Spleen (tissue), 13 donors: ENCODE measurements at places on chromosomes 2 and 18. TPM values are rescaled to one million over a fixed set of nuclear protein-coding genes. Genes with fewer than 3 reads are reported as not detected.

CD226 gene
- 1.8 TPM for polyA plus RNA-seq

PCARE gene
- polyA plus RNA-seq, result not detected

AQP12B gene
- polyA plus RNA-seq, result not detected

REG1A gene
- 2.9 TPM for polyA plus RNA-seq

ICA1L gene
- polyA plus RNA-seq, result 0.67 TPM

ANXA4 gene
- polyA plus RNA-seq, result 26.2 TPM

GCKR gene
- polyA plus RNA-seq, result 3.3 TPM

SLC8A1 gene
- 0.36 TPM for polyA plus RNA-seq

SH3RF3 gene
- polyA plus RNA-seq, result 1.3 TPM
